ENCODE measurements at places on chromosomes 5 and 9. TPM values are rescaled to one million over a fixed set of nuclear protein-coding genes. Genes with fewer than 3 reads are reported as not detected.

SLC34A3 gene
- total RNA-seq: 0.16 TPM

ZNF462 gene
- total RNA-seq: 163 TPM

TRAF2 gene
- total RNA-seq: 8.9 TPM

FBP2 gene
- total RNA-seq: not detected

BTNL8 gene
- not detected for total RNA-seq

LAMC3 gene
- 3.0 TPM for total RNA-seq

RNF183 gene
- not detected for total RNA-seq

HSD17B3 gene
- total RNA-seq: not detected

ANXA2R gene
- total RNA-seq: 0.31 TPM

CCDC152 gene
- total RNA-seq: 12.9 TPM

ACER2 gene
- 11.4 TPM for total RNA-seq

TMEM8B gene
- 5.6 TPM for total RNA-seq

DPYSL3 gene
- 977 TPM for total RNA-seq

PRDM9 gene
- total RNA-seq: not detected

SLC36A3 gene
- not detected for total RNA-seq

LRRC19 gene
- not detected for total RNA-seq

PJA2 gene
- 299 TPM for total RNA-seq

NXNL2 gene
- 0.78 TPM for total RNA-seq

IFT74 gene
- 17.3 TPM for total RNA-seq

PCDHA1 gene
- total RNA-seq: 6.6 TPM

NELFB gene
- total RNA-seq: 44.8 TPM

RGMB gene
- total RNA-seq: 51.9 TPM

FLT4 gene
- total RNA-seq: 2.3 TPM

ZNF483 gene
- 47.3 TPM for total RNA-seq

OR1L4 gene
- total RNA-seq: not detected

PFN3 gene
- not detected for total RNA-seq

CTNND2 gene
- 66.9 TPM for total RNA-seq

CENPH gene
- total RNA-seq: 16.2 TPM

FYB1 gene
- total RNA-seq: 1.4 TPM

SV2C gene
- 1.7 TPM for total RNA-seq

TXNDC8 gene
- total RNA-seq: not detected

PCDHAC2 gene
- 33.5 TPM for total RNA-seq

PCDHGB2 gene
- total RNA-seq: 8.3 TPM

PCA3 gene
- total RNA-seq: 0.16 TPM

CCDC183 gene
- total RNA-seq: 2.8 TPM

LCN15 gene
- not detected for total RNA-seq

RLN2 gene
- not detected for total RNA-seq

IL4 gene
- total RNA-seq: not detected

CWC27 gene
- total RNA-seq: 30.4 TPM

Data from occipital lobe (tissue), 3 donors.